NCI-H2081 (cell line): ENCODE measurements at places on chromosomes 3 and 15.

DNA sequence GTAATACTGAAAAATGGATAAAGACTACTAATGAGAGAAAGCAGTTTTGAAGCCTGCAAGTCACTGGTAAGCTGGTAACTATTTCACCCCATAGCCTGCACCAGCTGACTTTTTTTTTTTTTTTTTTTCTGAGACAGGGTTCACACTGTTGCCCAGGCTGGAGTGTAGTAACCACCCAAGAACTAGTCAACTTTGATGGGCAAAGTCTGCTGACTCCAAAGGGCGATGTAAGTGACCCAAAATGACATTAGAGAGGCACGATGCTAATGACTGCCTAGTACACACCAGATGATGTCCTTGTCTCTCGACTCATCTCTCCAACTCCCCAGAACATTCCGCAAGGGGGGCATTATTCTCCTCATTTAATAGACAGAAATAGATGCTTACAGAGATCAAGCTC is 12.9 kb upstream of the TMEM41A start:
- no peak for DNase-seq

- no peak for DNase-seq
Measured at GRCh38 chr15:77769700-77770099, 137.0 kb upstream of the LINGO1 start.

GRCh38 chr3:57164657-57165573 is at the start of gene IL17RD:
IL17RD (minus strand) TSS chr3:57165353; CDS start chr3:57165286, 67 bp downstream.
- DNase-seq = peak; percentile 55

GRCh38 chr15:27958911-27959578 is 140.1 kb downstream of the OCA2 start:
- DNase-seq = no peak

- no peak for DNase-seq
Measured at GRCh38 chr3:188916934-188917401, 254.8 kb upstream of the TPRG1 start.

- no peak for DNase-seq
Measured at GRCh38 chr15:69601711-69602504, 149.3 kb downstream of the RPLP1 start.

DNA sequence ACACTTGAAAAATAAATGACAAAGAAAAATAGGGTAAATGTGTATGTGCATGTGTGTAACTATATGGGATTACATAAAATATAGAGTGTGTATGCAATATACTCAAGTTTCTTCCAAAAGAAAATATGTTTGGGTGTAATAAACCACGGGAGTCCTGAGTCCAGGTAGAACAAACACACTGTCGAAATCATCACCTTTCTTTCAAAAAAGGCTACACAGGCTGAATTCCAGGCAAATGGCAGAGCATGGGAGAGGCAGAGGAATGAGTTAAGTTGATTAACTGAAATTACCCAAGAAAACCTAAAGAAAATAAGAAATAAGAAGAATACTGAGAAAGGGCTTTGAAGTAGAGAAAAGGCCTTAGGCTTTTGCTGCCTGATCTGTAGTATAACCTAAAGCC is 26.1 kb downstream of the CEP152 start:
- DNase-seq = no peak

GRCh38 chr15:82108489-82109078 is 62.8 kb upstream of the MEX3B start:
- peak; percentile 13 for DNase-seq
